ENCODE measurements at places on chromosomes 5 and 9. TPM values are rescaled to one million over a fixed set of nuclear protein-coding genes. Genes with fewer than 3 reads are reported as not detected.

Gene BTNL3
- 0.54 TPM for total RNA-seq

Gene CYLC2
- total RNA-seq, result not detected

Gene ABCA2
- total RNA-seq, result 44.3 TPM

Gene SVEP1
- total RNA-seq, result 5.4 TPM

Gene PCAT7
- not detected for total RNA-seq

Gene PITX1
- total RNA-seq, result not detected

Gene FAM78A
- 28.8 TPM for total RNA-seq

Gene XRCC4
- total RNA-seq, result 8.0 TPM

Gene SERINC5
- total RNA-seq, result 13.2 TPM

Gene DMRT3
- not detected for total RNA-seq

Gene TAF11L5
- total RNA-seq, result not detected

Gene IGFBPL1
- total RNA-seq, result 0.19 TPM

Gene CNTFR
- 1.2 TPM for total RNA-seq

Gene OR2V1
- not detected for total RNA-seq

Gene NR6A1
- total RNA-seq, result 2.1 TPM

Gene EIF4E1B
- not detected for total RNA-seq

Gene NME5
- 5.0 TPM for total RNA-seq

Gene OTULINL
- total RNA-seq, result 4.0 TPM

Gene SLC12A2
- total RNA-seq, result 16.1 TPM

Gene ANKRD18A
- 4.4 TPM for total RNA-seq

Gene PTTG1
- total RNA-seq, result 5.7 TPM

Gene NUTM2F
- total RNA-seq, result not detected

Gene ATP10B
- total RNA-seq, result 0.35 TPM

Gene ADAMTS19
- 0.56 TPM for total RNA-seq

Gene FGF18
- 13.7 TPM for total RNA-seq

Gene RPL35
- total RNA-seq, result 707 TPM

Gene LCN2
- total RNA-seq, result not detected

Gene ASPN
- 6.9 TPM for total RNA-seq

Gene TSLP
- total RNA-seq, result 1.9 TPM

Gene ZDHHC11B
- total RNA-seq, result 5.1 TPM

Gene SPINK7
- total RNA-seq, result not detected

Gene FBP2
- not detected for total RNA-seq

Gene OTP
- total RNA-seq, result 0.06 TPM

Gene SHC3
- total RNA-seq, result 0.63 TPM

Gene CNTNAP3
- 10.5 TPM for total RNA-seq

Gene LHX3
- not detected for total RNA-seq

Gene CMYA5
- 760 TPM for total RNA-seq

Gene RANBP3L
- total RNA-seq, result 0.60 TPM
